Astrocyte of the hippocampus (primary cell): ENCODE measurements at places on chromosomes 12 and 14.
A peak's percentile ranks its signal among the peaks of the same experiment; 100 is the strongest.

DNA sequence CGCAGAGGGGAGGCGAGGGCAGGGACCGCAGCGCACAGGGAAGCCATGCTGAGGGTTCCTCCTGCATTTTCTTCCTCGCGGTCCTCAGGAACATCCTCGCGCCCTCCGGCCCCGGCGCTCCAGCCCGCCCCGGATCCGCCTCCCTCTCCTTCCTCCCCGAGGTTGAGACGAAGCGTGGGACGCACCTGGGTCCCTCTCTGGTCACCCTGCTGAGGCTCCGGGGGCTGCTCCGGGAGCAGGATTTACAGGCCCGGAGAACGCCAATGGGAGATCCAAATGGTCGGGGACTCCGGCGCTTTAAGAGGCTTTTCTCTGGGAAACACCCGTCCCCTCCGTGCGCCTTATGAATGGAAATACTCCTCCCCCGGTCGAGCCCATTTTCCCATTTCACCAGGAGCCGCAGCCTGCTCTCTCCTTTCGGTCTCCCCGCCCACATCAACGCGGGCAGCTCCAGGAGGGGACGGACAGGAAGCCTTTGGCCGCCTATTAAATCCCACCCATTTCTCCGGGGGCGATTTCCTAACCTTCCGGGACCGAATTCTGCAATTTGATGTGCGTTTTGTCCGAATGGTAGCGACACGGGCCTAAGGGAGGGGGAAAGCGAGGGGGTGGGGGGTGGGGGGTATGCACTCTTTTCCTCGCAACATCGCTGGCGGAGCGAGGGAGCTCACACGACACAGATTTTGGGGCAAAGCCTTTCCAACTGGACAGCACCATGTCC is at the start of gene UNC79:
Gene UNC79, plus strand, starts transcription at position 625 of the 721 bp plus-strand sequence. Its CDS starts 91 bp downstream, at position 716.
- peak; percentile 39 for DNase-seq

DNA sequence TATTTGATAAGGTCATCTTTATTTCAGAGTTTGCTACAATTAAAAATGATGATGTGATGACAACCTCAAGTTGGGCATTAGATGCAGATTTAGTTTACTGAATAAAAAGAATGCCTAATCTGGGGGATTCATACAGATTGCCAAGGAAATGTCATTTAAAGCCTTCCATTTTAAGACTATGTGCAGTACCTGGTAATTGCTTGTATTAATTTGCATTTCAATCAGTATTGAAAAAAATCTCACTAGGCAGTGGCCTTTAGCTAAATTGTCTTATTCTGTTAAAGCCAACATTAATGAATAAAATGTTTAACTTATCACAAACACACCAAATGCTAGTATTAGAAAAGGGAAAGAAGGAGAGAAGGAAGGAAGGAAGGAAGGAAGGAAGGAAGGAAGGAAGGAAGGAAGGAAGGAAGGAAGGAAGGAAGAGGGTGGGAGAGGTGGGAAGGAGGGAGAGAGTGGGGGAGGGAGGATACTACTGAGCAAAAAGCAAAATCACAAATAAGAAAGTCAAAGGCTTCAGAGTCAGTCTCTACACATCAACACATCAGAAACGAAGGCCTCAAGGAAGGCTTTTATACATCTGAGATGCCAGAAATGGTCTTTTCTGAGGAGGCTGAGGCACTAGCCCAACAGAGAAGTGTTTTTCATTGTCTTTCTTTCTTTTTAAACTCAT is 271.1 kb upstream of the CLEC14A start:
- no peak for DNase-seq

- no peak for DNase-seq
Observed at GRCh38 chr14:67851785-67852410, 32.3 kb downstream of the RAD51B start.

GRCh38 chr12:84572196-84572595 is 340.4 kb downstream of the SLC6A15 start:
- no peak for DNase-seq

- DNase-seq = peak; percentile 58
Observed at GRCh38 chr14:47675466-47676314, at the start of gene MDGA2. Gene MDGA2 (minus strand): TSS chr14:47675605.

GRCh38 chr12:82966001-82966559 is 279.4 kb downstream of the TMTC2 start:
- DNase-seq = no peak

- peak; percentile 61 for DNase-seq
Observed at GRCh38 chr14:68807148-68807600, 14.3 kb upstream of the ZFP36L1 start.

DNA sequence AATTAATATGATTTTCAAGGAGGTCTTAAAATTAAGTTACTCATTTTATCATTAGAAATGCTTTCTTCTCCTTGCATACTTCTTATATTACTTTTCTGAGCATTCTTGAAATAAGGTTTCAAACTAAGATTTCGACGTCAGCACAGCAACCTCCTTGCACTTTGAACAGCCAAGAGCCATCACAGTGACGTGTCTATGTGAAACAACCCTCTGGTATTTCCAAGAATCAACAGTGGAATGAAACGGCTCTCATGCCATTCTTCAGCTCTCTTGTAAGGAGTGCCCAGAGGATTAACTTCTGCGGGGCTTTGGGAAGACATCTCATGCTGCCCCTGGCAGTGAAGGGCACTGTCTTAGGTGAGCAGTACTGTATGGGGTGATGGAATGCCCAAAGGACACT is 109.2 kb downstream of the EFCAB11 start:
- DNase-seq = peak; percentile 79

DNA sequence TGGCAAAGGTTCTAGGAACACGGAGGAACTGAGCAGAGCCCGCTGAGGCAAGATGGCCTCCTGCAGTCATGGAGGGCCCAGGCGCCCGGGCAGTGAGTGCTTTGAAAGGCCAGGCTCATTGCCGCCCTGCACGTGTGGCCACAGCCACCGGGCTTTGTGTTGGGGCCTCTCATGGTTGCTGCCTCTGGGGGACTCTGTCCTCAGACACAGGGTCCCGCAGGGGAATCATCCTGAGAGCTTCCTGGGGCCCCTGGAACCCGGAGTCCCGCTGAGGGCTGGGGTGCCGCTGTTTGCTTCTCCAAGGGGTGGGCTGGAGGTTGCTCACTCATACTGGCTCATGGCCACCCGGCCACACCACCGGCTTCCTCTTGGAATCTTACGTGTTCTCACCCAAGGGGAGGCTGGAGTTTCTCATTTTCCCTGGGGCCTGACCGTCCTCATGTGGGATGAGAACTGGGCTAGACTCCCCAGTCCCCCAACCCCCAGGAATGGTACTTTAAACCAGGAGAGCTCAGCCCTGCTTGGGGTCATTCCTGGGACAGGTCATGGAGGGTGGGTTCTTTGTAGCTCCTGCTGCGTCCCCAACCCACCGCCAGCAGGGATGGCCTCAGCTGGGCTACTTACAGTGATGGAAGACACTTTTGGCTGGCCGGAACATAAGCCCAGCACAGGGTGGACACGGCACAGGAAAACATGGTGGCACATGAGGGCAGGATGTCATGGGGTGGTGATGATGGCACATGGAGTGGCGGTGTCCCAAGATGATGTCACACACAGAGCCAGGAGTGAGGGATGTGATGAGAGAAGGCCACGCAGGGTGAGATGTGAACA is 21.1 kb upstream of the LRTM2 start:
- DNase-seq = no peak

DNA sequence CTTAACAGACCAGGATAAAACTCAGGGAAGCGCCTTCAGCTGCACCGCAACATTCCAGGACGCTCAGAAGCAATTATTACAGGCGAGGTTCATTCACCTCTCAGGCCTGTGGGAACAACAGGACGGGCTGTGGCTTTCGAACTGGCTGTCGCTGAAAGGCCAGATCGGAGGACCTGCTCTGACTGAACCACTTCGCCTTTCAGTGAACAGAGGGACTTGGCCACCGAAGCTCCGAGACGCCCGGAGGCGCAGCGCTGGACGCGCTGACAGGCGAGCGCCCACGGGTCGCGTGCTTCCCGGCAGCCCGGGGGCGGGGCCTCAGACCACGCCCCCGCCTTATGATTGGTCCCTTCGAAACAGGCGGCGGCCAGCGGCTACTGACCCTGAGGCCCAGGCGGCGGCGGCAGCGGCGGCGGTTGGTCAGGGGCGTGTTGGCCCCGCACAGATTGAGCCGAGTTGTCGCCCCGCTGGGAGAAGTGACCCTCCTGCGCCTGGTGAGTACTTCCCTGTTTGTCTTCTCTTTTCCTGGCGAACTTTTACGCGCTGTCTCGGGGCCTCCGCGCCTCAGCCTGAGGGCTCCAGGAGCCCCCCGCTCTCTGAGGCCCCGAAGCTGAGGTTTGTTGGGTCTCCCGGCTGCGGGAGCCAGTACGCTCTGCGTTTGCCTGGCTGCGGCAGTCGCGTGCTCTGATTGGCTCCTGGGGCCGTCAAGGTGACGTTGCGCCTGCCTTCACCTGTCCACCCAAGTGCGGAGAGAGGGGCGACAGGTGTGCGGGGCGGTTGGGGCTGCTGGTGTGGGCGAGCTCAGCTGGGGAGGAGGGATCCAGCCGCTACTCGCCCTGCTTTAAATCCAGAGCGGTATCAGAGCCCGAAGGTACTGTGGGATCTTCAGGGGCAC is at the start of gene GAS2L3:
Gene GAS2L3, plus strand, starts transcription at position 393 of the 895 bp plus-strand sequence. CDS start 21,221 bp downstream, outside the sequence.
- peak; percentile 94 for DNase-seq

DNA sequence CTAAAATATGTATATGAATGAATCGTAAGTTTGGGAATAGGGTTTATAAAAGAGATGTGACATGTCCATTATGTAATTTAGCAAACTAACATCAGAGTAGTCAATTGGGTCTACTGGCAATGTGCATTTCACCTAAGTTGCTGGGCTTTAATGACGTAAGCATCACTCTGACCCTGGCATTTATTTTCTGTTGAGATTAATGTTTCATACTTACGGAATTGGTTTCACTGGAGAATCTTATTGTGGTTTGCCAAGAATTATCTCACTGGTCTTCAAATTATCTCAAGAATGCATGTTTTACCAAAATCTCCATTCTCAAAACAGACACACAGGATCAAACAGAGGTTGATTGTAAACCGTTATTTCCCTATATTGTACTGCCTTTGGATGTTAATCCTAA is 437.1 kb downstream of the NPAS3 start:
- peak; percentile 63 for DNase-seq

- DNase-seq = no peak
Observed at GRCh38 chr12:1848146-1848545, 27.8 kb downstream of the LRTM2 start.

DNA sequence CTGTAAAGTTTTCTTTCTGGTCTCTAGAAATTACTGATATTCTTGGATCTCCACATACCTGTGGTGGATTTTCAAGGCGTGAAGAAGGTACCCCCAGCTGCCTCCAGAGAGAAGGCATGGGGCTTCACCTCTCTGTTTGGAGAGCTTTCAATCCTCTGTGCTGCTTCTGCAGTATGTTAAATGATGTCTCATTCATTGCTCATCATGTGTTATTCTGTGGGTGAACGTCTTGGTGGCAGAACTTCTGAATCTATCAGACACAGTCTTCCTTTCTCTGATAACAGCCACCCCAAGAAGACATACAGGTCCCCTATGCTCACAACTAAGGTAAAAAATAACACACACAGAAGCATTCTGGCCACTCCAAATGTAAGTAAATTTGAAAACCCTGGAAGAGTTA is 221.3 kb upstream of the TMEM260 start:
- no peak for DNase-seq

GRCh38 chr14:37411079-37411735 is 183.8 kb downstream of the FOXA1 start:
- no peak for DNase-seq

GRCh38 chr14:63454863-63455622 is 88.1 kb downstream of the PPP2R5E start:
- DNase-seq = peak; percentile 86

GRCh38 chr14:90658541-90658967 is 157.7 kb downstream of the TTC7B start:
- DNase-seq = peak; percentile 86

- DNase-seq = peak; percentile 84
Observed at GRCh38 chr12:46364777-46365580, 7.6 kb downstream of the SLC38A2 start.

- DNase-seq = no peak
Observed at GRCh38 chr12:108332791-108333382, 6.2 kb downstream of the CMKLR1 start.

DNA sequence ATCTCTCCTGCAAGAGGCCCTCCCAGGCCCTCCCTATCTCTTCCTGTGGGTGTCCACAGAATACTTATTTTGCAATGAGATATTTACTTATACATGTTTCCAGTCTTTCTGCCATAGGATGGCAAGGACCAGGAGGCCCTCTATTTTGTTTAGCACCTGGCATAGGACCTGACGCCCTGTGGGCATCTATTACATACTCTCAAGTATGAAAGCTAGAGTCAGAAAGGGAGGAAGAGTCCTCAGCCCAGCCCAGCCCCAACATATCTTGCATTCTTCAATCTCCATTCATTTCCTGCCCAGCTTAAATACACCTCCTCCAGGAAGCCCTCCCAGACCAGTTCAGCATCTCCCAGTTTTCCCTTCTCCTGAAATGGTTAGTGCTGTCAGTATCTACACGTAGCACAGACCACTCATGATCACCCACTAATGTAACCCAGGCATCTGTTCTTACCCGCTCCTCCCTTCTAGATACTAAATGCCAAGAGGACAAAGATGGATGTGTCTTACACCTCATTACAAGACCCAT is 7.4 kb downstream of the FOXN4 start:
- no peak for DNase-seq

GRCh38 chr14:24136684-24137528 is 912 bp downstream of the PSME1 start:
- DNase-seq = no peak

DNA sequence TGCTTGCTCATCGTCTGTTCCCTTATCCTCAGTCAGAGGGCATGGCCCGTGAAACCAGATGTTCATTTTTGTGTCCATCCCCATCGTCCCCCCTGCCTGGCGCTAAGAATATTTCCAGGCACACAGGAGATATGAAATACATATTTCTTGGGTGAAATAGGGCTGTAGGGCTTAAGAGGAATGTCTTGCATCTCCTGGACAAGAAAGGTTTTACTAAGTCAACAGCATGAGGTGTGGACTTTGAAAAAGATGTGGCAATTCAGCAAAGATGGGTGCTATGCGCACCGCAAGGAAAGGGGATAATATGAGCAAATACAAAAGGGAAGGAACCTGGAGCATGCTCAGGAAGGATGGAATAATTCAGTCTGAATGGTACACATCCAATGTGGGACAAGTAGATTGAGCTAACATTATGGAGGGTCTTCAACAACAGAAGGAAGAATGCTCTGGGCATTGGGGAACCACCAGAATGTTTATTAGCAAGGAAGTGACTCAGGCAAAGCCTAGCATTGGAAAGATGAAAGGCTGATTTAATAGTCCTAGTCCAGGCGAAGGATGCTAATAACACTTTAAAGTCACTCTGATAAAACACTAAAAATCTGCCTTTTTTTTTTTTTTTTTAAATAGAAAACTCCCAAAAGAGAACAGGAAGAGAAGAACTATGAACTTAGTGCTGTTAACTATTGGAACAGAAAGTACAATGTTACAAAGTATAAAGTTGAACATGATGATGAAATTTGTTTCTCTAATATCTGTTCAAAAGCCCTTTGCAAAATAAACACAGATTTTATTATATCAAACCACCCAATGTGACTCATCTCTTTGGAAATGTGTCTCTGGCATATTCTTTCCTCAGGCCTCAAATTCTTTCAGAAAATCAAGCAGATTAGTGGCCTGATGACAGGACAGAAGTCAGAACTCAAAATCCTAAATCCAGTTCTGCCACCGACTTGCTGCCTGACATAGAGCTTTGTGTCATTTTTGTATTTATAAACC is 449.5 kb downstream of the BCAT1 start:
- peak; percentile 60 for DNase-seq

- DNase-seq = no peak
Observed at GRCh38 chr12:10130042-10130441, at the start of gene CLEC7A. Gene CLEC7A (minus strand): TSS chr12:10130199. CDS start chr12:10130082, 117 bp downstream.
